IMR-90 (cell line): ENCODE measurements at places on chromosomes 5 and 9. TPM values are rescaled to one million over a fixed set of nuclear protein-coding genes. Genes with fewer than 3 reads are reported as not detected.

The DMRTA1 gene
- total RNA-seq, result under 0.01 TPM in 2 replicates

The TRIM41 gene
- total RNA-seq, result 5.9 and 6.9 TPM in 2 replicates

The ADAMTS16 gene
- 0.18 and 0.28 TPM in 2 replicates for total RNA-seq

The ZNF366 gene
- not detected in 2 replicates for total RNA-seq

The CNTNAP3B gene
- total RNA-seq, result 1.4 and 2.2 TPM in 2 replicates

The IQGAP2 gene
- 0.28 and 0.36 TPM in 2 replicates for total RNA-seq

The HEMGN gene
- total RNA-seq, result not detected in 2 replicates

The ADAMTS6 gene
- total RNA-seq, result 160 and 173 TPM in 2 replicates

The INSL6 gene
- total RNA-seq, result not detected in 2 replicates

The CDKN2A gene
- 11.3 and 17.5 TPM in 2 replicates for total RNA-seq

The GABRP gene
- not detected in 2 replicates for total RNA-seq

DNA sequence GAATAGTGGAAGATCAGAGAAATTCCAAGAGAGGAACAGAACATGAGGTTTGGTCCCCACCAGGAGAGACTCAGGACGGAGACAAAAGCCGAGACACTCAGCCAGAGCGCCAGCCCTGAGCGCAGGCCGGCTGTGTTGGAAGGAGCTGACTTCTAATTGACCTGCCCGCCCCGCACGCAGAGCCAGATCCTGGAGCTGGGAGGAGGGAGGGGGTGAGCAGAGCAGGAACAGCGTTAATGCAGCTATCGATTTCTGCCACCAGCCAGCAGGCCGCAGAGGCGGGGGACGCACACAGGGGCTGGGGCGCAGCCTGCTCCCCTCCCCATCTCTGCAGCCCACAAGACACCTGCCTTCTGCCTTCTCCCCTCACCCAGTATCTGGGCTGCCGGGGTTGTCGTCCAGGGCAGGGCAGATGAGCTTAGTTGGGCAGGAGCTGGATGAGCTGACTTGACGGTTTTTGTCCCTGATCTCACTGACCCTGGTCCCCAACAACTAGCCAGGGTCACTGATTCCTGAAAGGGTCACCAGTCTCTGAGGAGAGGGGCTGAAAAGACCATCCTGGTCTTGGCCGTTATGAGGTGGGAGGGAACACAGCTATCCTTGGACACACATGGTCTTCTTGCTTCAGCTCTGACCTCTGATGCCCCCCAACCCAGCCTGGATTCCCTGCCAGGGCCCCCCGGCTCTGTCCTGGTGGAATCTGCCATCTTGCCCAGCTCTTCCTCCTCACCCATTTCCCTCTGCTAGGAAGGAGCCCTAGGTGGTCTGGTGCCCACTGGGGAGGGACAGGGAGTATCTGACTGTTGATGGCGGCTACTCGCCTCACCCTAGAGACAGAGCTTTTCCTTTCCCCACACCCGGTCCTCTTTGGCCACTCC, 29.8 kb downstream of the CXXC5 start:
- DNase-seq, result no peak

DNA sequence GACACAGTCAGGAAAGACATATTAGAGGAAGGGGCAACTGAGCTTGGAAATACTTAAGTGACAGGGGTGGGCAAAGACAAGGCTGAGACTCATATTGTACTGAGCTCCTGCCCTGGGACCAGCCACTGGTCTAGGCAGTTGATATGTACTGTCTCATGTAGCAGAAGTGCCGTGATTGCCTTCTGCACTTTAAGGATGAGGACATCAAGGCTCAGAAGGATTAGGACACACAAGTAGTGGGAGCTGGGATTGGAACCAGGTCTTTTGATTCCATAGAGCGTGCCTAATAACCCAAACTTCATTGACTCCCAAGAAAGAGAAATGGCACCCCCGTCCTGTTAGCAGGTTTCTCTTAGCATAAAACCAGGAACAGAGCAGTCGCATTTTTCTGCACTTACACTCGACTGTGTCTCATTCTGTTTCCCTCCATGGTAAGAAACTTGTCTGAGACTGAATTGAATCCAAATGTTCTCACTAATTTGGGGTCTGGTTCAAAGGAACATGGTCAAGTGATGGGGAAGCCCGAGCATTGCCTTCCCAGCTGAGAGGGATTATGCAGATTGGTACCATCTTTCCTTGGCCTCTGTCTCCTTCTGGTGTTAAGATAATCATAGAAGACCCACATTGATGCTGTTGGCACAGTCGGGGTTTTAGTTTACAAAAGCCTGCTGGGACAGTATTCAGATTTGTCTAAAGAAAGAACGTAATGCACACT, 70.4 kb downstream of the ANGPTL2 start:
- no peak for DNase-seq

DNA sequence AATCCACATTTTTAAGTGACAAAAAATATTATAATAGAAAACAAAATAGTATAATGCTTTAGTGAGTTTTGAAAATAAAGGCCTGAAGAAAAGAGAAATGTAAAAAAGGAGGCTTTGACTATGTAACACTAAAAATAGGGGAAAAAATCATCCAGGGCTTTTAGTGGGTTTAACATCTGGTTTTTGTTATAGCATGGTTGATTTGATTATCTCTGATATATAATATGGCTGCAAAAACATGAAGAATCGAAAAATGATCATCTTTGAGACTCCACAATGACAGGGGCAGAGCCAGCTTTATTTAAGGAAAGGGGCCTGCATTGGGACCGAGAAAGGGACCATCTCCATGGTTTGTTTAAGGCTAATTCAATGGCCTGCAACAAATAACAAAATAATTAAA, 393.8 kb downstream of the PLK2 start:
- no peak for DNase-seq

GRCh38 chr9:91223000-91223399, 138.7 kb downstream of the AUH start:
- DNase-seq, result no peak

- no peak for DNase-seq
Observed at GRCh38 chr9:20015427-20015931, 226.6 kb upstream of the SLC24A2 start.

DNA sequence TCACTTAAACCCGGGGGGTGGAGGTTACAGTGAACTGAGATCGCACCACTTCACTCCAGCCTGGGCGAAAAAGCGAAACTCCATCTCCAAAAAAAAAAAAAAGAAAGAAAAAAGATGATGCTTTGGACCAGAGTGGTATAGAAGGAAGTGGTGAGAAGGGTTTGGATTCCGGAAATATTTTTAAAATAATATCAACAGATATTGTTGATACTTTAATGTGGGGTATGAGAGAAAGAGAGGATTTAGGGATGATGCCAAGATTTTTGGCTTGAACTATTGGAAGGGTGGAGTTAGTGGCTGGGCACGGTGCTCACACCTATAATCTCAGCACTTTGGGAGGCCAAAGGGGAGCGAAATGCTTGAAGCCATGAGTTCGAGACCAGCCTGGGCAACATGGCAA, 49.6 kb upstream of the PLIN2 start:
- DNase-seq, result no peak

DNA sequence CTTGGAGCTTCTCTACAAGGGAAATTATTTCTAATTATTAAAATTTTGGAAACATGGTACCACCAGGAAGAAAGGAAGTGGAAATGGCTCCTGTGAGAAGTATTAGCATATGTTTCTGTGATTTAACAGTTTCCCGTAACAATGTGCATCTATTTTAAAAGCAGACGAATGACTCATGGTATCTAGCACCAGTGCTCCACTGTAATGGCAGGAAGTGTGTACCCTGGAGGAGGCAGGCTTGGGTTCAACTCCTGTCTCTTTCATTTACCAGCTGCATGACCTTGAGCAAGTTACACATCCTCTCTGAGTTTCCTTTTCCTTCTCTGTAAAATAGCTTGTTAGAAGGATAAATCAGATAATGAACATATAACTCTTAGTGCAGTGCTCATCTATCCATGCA, 41.0 kb upstream of the ANGPTL2 start:
- DNase-seq, result peak; percentile 82

DNA sequence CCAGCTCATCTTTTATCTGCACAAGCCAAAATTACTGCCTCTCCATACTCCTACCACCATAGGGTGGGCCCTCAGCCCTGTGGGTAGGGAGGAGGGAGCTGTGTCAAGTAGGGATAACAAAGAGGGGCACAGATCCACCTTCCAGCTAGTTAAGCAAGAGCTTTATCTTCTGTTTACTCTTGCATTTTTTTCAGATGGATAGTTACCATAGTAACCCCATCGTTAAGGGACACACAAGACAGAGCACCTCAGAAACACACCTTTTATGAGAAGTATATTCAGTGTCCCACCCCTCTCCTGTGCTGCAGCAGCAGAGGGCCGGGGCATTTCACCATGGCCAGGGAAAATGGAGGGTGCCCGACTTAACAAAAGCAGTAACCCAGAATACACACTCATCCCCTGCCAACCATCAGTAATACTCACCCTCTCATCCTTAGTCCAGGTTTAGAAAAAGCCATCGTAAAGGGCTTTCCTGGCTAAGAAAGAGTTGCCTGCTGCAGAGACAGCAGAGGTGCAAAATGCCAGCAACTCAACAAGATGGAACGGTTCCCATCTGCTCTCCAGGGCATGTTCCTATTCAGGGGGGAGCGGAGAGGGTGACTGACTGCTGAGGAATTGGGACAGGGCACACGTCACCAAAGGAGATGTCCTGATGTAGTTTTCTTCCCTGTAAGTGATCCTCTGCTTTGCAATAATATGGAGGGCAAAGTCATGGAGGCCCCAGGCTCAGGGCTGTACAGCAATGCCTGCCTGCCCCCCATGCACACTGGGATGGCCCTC, 25.1 kb downstream of the MACROH2A1 start:
- no peak for DNase-seq

DNA sequence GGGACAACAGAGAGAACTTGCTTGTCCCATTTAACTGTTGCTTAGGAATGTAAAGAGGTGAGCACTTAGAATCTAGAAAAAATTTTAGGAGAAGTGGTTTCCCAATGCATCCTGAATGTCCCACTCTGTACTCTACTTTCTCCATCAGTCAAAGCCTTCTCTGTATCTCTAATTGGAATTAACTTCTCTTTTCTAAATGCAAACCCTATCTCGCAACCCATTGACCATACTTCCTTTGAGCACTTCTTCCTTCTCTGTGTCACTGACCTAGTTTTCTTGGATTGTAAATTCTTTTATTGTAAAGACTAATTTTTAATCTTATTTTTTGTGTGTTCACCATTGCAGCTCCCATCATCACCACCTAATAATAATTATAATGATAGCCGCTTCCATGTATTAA, 33.3 kb downstream of the ADRB2 start:
- DNase-seq, result no peak

GRCh38 chr5:135440916-135441315, 6.2 kb downstream of the DCANP1 start:
- no peak for DNase-seq

- DNase-seq, result no peak
Observed at GRCh38 chr5:26578002-26578401, 460.4 kb downstream of the CDH9 start.

- DNase-seq, result peak; percentile 84
Observed at GRCh38 chr5:14144586-14145434, 1.7 kb downstream of the TRIO start.

GRCh38 chr5:16144416-16144815, 35.2 kb downstream of the MARCHF11 start:
- no peak for DNase-seq

DNA sequence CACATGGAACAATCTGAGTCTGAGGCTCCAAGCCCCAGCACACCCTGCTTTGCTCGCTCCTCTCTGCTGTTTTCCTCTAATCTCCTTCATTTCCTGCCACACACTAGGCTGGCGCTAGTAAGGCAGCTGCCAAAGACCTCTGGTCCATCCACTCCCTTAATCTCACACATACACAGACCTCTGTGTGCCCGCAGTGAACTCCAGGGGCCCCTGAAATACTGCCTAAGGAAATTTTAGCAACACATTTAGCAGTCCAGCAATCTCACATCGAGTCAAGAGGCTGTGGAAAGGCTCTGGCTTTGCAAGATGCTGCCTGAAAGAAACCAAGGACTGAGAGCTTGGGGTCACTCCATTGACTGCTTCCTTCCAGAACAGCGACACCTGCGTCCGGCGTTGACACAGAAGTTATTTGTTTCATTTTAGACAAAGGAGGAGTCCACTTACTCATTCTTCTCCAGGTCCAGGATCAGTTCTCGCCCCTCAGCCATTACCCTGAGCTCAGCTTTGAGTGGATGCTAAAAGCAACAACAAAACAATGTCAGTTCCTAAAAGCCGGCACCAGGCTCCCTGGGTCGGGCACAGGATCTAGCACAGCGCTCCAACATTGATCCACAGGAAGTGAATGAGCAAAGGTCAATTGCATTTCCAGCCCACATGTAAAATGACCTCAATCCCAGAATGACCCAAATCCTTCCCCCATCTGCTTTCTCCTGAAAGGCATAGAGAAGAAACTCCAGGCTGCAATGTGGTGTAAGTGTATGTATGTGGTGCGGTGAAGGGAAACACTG, 11.5 kb downstream of the ADAM19 start:
- DNase-seq, result no peak

DNA sequence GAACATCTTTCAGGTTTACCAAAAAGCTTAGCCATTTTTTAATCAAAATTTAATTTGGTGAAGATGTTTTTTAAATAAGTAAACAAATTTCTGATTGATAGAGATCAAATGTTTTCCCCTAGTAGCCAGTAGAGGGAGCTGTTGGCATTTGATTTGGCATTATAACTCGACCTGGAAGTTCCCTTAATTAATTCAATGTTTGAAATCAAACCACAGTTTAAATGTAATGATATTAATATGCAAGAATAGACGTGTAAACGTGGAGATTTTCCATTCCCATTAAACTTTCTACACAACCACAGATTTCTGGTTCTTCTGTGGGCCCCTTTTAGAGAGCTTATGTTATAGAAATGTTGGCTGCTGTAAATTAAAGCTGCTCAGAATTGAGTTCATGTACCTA, 148.1 kb upstream of the MPDZ start:
- DNase-seq, result peak; percentile 50

GRCh38 chr5:44412286-44412685, 23.1 kb upstream of the FGF10 start:
- DNase-seq, result no peak

- DNase-seq, result peak; percentile 63
Observed at GRCh38 chr5:96997265-96997859, 61.5 kb downstream of the LNPEP start.

DNA sequence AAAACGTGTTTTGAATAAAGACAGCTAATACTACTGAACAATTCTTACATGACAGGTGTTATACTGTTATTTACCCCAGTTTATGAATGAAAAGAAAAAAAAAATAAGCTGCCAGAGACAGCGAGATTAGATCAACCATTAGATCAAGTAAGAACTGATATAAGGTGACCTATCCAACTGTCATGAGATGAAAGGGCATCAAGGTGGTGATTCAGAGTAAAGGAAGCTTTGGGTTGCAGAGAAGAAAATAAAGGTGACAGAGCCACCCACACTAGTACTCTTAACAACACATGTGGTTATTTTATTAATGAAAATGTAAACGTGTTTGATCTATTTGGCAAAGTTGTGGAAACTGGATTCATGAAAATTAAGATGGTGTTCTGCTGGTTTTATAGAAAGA, 435.2 kb downstream of the GABRG2 start:
- DNase-seq, result no peak

DNA sequence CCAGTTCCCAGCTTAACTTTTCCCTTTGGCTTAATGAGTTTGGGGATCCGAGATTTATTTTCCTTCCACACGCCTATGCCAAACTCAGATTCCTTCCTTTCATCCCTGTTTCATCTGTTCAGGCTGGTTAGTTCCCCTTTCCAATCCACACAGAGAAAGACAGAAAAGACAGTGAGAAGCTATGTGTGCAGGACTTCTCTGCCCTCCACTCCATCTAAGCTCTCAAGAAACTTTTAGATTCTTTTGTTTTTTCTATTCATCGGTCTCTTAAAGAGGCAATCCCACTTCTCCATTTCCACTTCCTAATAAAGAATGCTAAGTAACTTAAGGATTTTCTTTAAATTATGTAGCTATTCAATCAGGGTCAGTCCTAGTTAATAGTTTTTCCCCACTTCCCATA, 11.2 kb downstream of the ITGA1 start:
- DNase-seq, result no peak
